Osteocyte (in vitro differentiated cells): ENCODE measurements at places on chromosomes 7 and 10. TPM values are rescaled to one million over a fixed set of nuclear protein-coding genes. Genes with fewer than 3 reads are reported as not detected.

DNA sequence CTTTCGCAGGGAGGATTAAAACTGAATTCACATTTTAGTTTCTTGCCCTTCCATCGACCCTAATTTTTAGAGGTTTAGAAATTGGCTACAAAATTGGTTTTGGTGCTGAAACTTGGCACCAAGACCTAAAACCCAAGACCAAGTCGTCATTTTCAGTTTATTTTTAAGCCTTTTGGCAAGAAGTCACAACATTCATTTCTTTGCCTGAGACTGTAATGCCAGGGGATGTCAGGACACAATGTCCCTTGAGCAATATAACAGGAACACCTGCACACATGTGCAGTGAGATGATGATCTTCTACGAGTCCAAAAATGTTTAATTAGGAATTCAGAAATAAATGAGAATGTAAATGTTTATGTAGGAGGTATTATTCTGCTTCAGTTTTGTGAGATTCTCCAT lies 335.4 kb upstream of the ANKRD30A start:
- no peak for DNase-seq
- H3K4me1 ChIP-seq = no peaks in the 10 kb centered on the region
- H3K4me3 ChIP-seq = no peak overlapping the region
- H3K27ac ChIP-seq = no peak overlapping the region
- H3K36me3 ChIP-seq = no peaks in the 10 kb centered on the region
- peaks cover 13% of the 10 kb centered on the region for H3K27me3 ChIP-seq

- no peak overlapping the region for H3K27ac ChIP-seq
- DNase-seq = no peak
- peaks cover 7% of the 10 kb centered on the region for H3K36me3 ChIP-seq
- no peak overlapping the region for H3K4me3 ChIP-seq
- H3K27me3 ChIP-seq = no peaks in the 10 kb centered on the region
Observed at GRCh38 chr7:134463751-134464150, 4.9 kb upstream of the AKR1B1 start.

GRCh38 chr10:49230004-49230403 lies 41.8 kb upstream of the TMEM273 start:
- H3K27ac ChIP-seq = no peak overlapping the region
- no peak for DNase-seq
- H3K36me3 ChIP-seq = no peaks in the 10 kb centered on the region
- no peaks in the 10 kb centered on the region for H3K4me1 ChIP-seq

- H3K27ac ChIP-seq = no peak overlapping the region
- H3K36me3 ChIP-seq = no peaks in the 10 kb centered on the region
- DNase-seq = no peak
- peaks cover 6% of the 10 kb centered on the region for H3K27me3 ChIP-seq
Observed at GRCh38 chr7:148264933-148265557, 325.5 kb upstream of the C7orf33 start.

GRCh38 chr7:37391791-37392672 lies 56.6 kb downstream of the ELMO1 start:
- no peaks in the 10 kb centered on the region for H3K36me3 ChIP-seq
- H3K4me3 ChIP-seq = no peak overlapping the region
- no peak for DNase-seq

DNA sequence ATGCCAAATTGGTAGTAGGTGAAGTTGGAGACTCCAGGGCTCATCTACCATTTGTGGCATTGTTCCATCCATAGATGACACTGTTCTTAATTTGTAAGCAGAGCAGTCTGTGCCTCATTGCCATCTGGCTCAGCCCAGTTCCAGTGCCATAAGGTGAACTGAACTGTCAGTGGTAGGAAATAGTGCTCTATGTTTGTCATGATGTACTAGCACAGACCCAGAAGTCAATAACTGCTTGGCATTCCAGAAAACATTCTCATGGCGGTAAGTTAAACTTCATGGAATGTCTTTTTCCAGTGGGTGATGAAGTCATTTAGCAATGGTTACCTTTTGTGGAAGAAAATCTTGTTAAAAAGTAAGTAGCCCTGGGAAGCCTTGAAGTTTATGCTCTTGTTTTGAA lies 302.7 kb downstream of the SUGCT start:
- peaks cover 21% of the 10 kb centered on the region for H3K36me3 ChIP-seq
- H3K4me3 ChIP-seq = no peak overlapping the region
- H3K27me3 ChIP-seq = no peaks in the 10 kb centered on the region
- H3K27ac ChIP-seq = peak overlapping the region; percentile 95
- H3K4me1 ChIP-seq = peaks cover 52% of the 10 kb centered on the region
- DNase-seq = no peak

GRCh38 chr7:36487756-36488336 lies 98.2 kb downstream of the ANLN start:
- H3K4me1 ChIP-seq = peaks cover 2% of the 10 kb centered on the region
- no peaks in the 10 kb centered on the region for H3K36me3 ChIP-seq
- no peak for DNase-seq

- H3K36me3 ChIP-seq = peaks cover 2% of the 10 kb centered on the region
- H3K4me3 ChIP-seq = no peak overlapping the region
- no peaks in the 10 kb centered on the region for H3K27me3 ChIP-seq
- peaks cover 5% of the 10 kb centered on the region for H3K4me1 ChIP-seq
- no peak overlapping the region for H3K27ac ChIP-seq
Observed at GRCh38 chr10:69489506-69490090, 38.3 kb downstream of the TSPAN15 start.

Gene CTAGE4
- 1.3 TPM in 1 of 2 replicates, not detected in the other for total RNA-seq

Gene OGDH
- 68.0 and 69.3 TPM in 2 replicates for total RNA-seq

Gene RAB19
- total RNA-seq = not detected in 2 replicates

Gene LIPF
- not detected in 2 replicates for total RNA-seq

Gene ZNF853
- 18.2 and 18.3 TPM in 2 replicates for total RNA-seq

Gene FXYD4
- total RNA-seq = not detected in 2 replicates

Gene PKD2L1
- total RNA-seq = not detected in 2 replicates

Gene XRCC2
- total RNA-seq = 1.4 and 1.7 TPM in 2 replicates
